Activated CD4-positive, CD25-positive, alpha-beta regulatory T cell treated with anti-CD3 and anti-CD28 coated beads, Interleukin-2, amount 50 U/mL, for 24 hours (primary cell): ENCODE measurements at places on chromosomes 3 and 15.

DNA sequence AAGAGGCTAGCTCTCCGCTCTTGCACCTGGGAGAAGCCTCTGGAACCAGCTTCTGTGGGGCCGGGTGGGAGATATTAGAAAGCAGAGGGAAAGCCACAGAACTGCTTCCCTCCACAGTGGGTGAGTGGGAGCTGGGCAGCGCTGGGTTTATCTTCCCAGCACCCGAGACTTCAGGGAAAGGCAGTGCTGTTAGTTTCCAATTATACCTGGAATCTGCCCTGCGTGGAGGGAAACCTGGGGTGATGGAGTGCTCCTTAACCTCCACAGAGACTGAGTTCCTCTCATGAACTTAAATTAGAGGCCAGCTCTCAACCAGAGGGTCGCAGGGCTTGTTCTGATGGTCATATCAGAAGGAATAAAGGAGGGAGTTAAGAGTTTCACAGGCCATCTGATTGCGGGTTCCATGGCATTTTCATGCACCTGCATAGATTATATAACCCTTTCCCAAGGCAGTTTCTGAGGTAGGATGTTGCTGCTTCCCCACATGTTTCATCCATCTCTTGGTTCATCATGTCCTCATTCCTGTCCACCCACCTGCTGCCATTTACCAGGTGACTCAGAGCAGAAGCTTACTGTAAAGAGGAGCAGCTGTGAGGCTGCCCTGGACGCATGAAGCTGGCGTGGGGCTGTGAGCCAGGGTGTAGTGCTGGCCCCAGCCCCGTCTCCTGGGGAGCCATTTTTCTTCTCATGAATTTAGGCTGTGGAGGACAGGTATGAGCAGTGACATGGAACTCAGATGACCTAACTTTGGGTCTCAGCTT lies 42.5 kb downstream of the CA12 start:
- ATAC-seq: no peak

- ATAC-seq: no peak
Observed at GRCh38 chr3:189192725-189193124, 21.0 kb downstream of the TPRG1 start.

GRCh38 chr3:140848666-140849065 lies 93.0 kb upstream of the SLC25A36 start:
- no peak for ATAC-seq

- no peak for ATAC-seq
Observed at GRCh38 chr3:144840866-144841265, 869.2 kb downstream of the DIPK2A start.

DNA sequence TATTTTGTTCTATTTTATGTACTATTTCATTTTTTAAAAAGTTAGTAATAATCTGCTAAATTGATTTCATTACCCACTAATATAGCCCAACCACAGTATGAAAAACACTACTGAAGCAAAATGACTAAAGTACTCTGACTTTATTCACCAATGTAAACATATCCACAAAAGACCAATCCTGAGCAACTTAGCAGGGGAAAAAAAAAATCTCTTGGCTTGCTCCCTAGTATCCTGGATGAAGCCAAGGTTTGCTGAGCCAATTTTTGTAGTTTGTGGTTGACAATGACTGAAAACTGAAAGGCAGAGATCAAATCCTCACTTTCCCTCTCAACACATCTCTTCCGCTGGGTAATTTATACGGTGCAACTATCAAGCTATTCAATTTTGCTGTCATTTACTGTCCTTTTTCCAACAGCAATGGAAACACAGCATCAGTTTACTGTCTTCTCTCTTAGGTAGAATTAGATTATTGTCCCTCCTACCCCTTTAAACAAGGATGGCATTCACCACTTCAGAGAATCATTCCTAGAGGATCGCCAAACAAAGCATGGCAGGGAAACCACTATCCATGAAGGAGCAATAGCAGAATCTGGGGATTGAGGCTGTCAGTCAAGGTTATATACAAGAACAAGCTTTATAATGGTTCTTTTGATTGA lies 149.7 kb downstream of the THRB start:
- no peak for ATAC-seq

DNA sequence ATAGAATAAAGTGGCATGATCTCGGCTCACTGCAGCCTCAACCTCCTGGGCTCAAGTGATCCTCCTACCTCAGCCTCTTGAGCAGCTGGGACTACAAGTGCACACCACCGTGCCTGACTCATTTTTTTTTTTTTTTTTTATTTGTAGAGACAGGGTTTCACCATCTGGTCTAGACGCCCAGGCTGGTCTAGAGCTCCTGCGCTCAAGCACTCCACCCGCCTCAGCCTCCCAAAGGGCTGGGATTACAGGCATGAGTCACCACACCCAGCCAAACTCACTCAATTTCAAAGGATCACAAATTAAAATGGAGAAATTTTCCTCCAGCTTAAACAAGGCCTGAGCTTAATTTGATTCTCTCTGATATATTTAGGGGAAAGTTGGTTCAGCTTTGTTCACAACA lies 27.3 kb upstream of the NMB start:
- no peak for ATAC-seq

GRCh38 chr3:177104299-177104992 lies 92.8 kb downstream of the TBL1XR1 start:
- no peak for ATAC-seq

- ATAC-seq: no peak
Observed at GRCh38 chr15:35595656-35596055, 49.7 kb upstream of the DPH6 start.

- no peak for ATAC-seq
Observed at GRCh38 chr3:18424213-18424728, 868 bp downstream of the SATB1 start.

GRCh38 chr3:169813278-169813677 lies 574 bp upstream of the LRRC34 start:
- no peak for ATAC-seq

- ATAC-seq: no peak
Observed at GRCh38 chr3:140206196-140207040, 271.4 kb downstream of the CLSTN2 start.

DNA sequence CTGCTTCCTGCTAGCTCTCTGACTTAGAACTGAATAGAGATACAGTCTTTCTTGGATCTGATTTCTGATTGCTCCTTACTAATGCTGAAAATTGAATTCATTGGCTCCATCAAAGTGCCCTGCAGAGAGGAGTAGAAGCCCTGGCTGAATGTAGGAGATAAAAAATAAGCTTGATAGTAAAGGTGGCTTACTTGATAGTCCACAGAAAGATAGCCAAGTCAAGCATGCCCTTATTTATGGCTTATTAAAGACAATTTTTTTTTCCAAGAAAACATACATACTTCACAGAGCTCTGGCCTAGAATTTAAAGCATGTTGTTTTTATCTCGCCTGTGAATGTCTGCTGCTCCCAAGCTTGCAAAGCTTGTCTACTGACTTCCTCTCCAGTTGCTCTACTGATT lies 124.6 kb upstream of the CADPS start:
- no peak for ATAC-seq

DNA sequence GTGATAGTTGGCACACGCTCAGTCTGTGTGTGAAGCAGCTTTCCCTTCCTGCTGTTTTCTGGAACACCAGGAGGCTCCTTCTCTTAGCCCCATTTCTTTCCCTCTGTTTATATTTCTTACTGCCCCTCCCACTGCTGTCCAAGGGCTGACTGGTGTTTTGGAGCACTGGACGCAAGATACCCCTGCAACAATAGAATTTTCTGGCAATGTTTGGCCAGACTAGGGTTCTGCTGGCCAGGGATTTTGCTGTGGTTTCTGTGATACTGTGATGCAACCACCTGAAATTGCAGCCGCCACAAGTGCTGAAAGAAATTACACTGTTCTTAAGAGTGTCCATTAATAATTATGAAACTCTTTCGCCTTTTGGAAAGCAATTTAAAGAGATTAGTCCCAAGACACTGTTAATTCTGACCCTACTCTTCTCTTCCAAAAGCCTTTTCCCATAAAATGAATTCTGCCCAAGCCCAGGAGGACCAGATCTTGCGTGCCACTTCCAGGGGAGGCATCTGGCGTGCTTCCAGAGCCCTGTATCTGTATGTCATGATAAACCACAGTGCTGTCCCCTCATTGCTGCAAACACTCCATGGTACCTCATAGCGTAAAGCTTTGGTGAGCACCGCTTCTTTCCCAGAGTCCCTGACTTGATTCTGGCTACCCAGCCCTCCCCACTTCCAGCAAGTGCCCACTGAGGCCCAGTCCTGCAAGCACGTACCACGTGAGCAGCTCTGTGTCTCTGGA lies 159.4 kb upstream of the CHRM5 start:
- ATAC-seq: no peak
